NCI-H187 (cell line): ENCODE measurements at places on chromosomes 12 and 14.

DNA sequence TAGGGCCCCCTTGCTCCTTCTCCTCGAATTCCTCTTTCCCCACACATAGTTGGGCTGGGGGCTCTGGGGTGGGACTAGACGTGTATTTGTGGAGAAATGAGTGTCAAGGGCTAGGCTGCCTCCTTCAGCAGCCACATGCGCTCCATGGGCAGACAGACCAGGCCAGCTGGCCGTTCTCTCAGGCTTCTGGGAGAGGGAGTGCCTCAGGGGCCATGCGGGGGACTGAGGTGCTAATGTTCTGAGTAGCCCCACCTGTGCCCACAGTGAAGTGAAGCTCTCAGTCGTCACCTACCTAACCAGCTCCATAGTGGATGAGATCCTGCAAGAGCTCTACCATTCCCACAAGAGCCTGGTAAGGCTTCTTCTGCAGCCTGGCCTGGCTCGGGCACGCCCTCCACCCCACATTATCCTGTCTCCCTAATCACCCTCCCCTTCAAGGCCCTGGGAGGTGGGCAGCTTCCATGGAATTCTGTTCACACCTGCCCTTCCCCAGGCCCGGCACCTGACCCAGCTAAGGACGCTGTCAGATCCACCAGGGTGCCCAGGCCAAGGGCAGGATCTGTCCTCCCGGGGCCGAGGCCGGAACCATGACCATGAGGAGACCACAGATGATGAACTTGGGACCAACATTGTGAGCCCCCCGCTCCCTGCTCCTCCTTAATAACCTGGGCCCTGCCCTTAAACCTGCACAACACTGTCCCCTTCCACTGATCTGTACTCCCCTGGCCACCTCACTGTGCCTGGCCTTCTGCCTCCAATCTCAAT is 9.0 kb upstream of the CPNE6 start:
- DNase-seq: no peak

DNA sequence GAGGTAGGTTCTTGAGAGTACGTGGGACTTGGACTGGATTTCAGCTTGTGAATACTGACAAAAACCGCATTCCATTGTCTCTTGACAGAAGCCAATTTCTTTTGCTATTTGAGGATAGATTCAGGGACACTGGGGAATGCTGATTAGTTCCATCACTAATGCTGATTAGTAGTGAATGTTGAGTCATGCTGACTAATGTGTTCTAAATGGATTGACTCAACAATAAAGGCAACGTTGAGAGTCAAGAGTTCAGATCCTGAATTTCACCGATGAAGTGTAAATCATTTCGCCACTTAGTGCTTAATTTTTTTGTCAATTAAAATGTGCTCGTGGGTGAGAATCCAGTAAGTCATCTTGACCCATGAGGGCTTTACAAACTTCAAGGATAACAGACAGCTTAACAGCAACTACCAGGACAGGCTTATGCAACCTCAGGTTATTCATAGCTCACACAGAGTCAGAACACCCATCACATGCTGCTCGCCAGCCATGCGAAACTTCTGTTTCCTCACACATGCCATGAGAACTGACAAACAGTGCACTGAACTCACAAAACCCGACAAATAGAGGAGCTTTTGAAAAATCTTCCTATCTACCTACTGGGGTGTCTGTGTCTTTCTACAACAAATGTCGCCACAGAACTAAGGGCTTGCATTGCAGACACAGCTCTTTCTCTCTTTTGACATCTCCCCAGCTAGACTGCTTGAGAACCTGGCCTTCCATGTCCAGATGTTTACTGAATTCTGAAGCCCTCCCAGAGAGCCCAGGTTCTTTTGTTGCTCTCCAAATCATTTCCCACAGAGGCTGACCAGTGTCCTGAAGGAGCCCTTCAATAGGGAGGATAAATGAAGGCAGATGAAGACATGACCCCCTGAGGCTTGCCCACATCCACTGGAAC is 316.4 kb downstream of the ZFP36L1 start:
- DNase-seq: no peak

- DNase-seq: no peak
Observed at GRCh38 chr14:85762526-85762925, 232.6 kb downstream of the FLRT2 start.

GRCh38 chr14:93049315-93049714 is 66.4 kb downstream of the ITPK1 start:
- DNase-seq: no peak

DNA sequence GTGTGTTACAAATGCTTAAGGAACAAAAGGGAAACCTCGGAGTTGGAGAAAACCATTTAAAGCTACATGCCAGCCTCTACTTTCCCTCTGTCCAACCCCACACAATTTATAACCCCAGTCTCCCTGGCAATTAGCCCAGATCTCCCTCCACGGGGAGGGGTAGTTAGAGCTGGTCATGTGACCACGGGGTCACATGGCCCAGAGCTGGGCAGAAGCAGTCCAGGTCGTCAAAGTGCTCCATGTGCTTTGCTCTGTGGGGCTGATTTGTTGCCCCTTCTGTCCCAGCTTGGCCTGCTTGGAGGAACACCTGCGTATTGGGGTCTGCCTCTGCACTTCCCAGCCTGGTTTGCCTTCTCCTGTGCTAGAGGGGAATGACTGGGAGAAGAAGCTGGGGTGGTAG is 219.1 kb downstream of the RBM19 start:
- DNase-seq: peak; percentile 12

GRCh38 chr12:102484428-102484958 is 4.1 kb upstream of the IGF1 start:
- DNase-seq: no peak

- no peak for DNase-seq
Observed at GRCh38 chr12:122040579-122041386, 19.1 kb downstream of the BCL7A start.

- peak; percentile 37 for DNase-seq
Observed at GRCh38 chr12:54033106-54033979, 493 bp downstream of the HOXC5 start.

GRCh38 chr12:24200010-24200409 is 250.5 kb upstream of the SOX5 start:
- DNase-seq: no peak

DNA sequence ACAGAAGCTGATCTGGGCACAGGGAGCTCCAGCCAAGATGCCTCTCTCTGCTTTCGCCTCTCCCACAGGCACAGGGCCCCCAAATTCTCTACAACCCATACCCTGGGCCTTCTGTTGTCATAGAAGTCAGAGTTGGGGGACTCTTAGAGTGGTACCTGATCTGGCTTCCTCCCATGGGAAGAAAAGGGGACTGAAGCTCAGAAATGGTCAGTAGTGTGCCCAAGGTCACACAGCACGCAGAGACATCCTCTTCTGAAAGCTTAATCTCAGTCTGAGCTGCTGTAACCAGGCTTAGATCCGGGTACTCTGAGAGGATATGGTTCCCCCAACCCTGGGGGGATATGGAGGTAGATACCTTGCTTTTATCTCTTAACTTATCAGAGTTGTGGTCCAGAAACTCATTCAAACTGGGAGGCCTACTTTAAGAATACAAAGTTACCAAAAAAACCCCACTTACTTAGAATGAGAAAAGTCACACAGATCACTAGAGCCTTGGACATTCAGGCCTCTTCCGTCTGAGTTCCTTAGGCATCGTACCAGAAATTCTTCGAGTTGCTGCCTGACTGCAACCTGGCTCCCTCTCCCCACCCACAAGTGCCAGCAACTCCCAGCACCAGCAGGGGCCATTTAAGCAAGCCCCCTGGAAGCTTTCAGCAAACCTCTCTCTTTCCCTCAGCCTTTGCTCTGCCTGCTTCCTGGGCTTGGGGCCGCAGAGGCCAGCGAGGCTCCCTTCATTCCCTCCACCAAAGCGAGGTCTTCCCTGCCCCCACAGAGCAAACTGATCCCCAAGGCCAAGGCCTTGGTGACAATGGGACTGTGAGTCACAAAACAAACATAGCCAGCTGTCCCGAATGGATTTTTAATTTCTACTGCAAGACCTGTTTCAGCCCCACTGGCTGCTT is 13.9 kb downstream of the KRT7 start:
- no peak for DNase-seq

GRCh38 chr14:99277530-99277929 is 5.5 kb upstream of the BCL11B start:
- DNase-seq: no peak

DNA sequence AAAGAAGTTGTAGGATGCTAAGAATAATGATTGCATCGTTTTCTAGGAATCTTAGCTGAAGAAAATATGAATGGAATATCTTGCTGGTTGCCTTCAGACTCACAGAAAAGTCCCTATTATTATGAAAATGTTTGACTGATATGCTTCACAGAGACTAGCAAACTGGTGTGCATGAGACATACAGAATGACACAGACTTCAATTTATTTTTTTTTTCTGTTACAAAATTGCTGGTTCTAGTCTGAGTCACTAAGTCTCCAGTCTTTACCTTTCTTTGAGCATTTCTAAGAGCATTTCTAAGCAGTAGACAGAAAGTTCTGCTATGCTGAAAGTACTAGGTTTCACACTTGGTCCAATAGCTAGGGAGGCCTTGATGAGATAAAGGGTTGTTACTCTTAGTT is 377.6 kb upstream of the ATP2B1 start:
- DNase-seq: no peak

DNA sequence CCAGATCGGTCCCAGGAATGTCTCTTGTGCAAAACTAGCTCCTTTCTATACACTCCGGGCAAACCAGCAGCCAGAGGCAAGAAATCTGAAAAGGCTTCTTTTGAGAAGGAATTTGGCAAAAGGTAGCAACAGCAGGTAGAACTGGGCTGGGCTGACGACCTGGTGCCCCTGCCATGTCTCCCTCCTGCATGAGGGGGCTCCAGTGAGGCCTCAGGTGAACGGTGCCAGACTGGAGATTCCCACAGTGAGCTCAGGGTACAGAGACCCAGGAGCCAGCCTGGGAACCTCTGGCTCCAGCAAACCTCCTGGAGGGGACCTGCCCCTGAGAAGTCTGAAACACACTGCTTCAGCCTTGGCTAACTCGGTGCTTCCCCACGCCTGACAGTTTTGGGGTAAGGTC is 10.8 kb downstream of the ITPK1 start:
- DNase-seq: no peak
